G401 (cell line): ENCODE measurements at places on chromosomes 1 and 21. TPM values are rescaled to one million over a fixed set of nuclear protein-coding genes. Genes with fewer than 3 reads are reported as not detected.

KANK4 gene
- total RNA-seq: not detected in 2 replicates

KIFAP3 gene
- total RNA-seq: 34.5 and 51.5 TPM in 2 replicates

CXADR gene
- 127 and 137 TPM in 2 replicates for total RNA-seq

CD1D gene
- not detected in 2 replicates for total RNA-seq

ELK4 gene
- 4.6 and 5.1 TPM in 2 replicates for total RNA-seq

COL11A1 gene
- total RNA-seq: 959 and 1,111 TPM in 2 replicates

S100A7 gene
- total RNA-seq: not detected in 2 replicates

VSIG8 gene
- not detected in 2 replicates for total RNA-seq

NBPF1 gene
- 10.3 and 27.6 TPM in 2 replicates for total RNA-seq

LCE3E gene
- total RNA-seq: not detected in 2 replicates

GSTM1 gene
- not detected in 2 replicates for total RNA-seq
